Occipital lobe (tissue), 3 donors: ENCODE measurements at places on chromosomes 4 and X. TPM values are rescaled to one million over a fixed set of nuclear protein-coding genes. Genes with fewer than 3 reads are reported as not detected.

CHRNA9 gene
- 0.31 TPM for total RNA-seq

DNA sequence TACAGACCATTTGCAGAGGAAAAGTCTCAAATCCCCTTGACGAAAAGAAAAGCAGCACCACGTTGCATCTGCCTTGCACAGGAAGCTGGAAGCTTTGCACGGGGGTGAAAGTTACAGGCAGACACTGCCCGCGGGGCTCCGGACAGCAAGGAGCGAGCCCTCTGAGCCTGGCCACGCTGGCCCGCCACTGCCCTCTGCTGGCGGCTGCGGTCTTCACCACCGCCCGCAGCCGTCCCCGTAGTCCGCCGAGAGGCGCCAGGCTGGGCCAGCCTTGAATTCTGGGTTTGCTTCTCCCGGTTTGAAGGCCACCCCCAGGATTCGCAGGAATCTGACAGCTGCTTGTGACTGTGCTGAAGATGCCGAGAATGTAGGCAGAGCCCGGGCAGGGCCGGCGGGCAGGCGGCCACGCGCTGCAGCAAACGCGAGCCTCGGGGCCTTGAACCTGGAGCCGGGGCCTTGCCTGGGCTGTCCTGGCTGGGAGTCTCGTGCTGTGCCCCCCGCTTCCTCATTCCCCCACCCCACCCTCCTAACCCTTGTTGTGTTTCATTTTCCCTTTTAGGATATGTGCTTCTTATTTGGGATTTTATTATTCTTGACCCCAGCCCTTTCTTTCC is 49.2 kb downstream of the ENPP6 start:
- DNase-seq, result peak; percentile 50

- no peak for DNase-seq
Observed at GRCh38 chr4:175752664-175753063, 59.4 kb downstream of the GPM6A start.

GRCh38 chr4:107823870-107824349 is 822 bp upstream of the SGMS2 start:
- DNase-seq, result no peak

GRCh38 chr4:46258431-46258830 is 131.5 kb downstream of the GABRA2 start:
- no peak for DNase-seq

GRCh38 chr4:86615501-86615900 is 21.4 kb downstream of the PTPN13 start:
- no peak for DNase-seq

- DNase-seq, result no peak
Observed at GRCh38 chrX:72052415-72053090, 79.2 kb downstream of the RTL5 start.

- no peak for DNase-seq
Observed at GRCh38 chr4:4182835-4183568, 43.7 kb downstream of the OTOP1 start.

GRCh38 chr4:54940996-54941865 is 184.2 kb downstream of the KDR start:
- DNase-seq, result no peak
